ENCODE measurements at places on chromosomes 1 and 21. TPM values are rescaled to one million over a fixed set of nuclear protein-coding genes. Genes with fewer than 3 reads are reported as not detected.

GRCh38 chr1:10209590-10209904 lies 823 bp upstream of the KIF1B start:
- no peak for DNase-seq

DNA sequence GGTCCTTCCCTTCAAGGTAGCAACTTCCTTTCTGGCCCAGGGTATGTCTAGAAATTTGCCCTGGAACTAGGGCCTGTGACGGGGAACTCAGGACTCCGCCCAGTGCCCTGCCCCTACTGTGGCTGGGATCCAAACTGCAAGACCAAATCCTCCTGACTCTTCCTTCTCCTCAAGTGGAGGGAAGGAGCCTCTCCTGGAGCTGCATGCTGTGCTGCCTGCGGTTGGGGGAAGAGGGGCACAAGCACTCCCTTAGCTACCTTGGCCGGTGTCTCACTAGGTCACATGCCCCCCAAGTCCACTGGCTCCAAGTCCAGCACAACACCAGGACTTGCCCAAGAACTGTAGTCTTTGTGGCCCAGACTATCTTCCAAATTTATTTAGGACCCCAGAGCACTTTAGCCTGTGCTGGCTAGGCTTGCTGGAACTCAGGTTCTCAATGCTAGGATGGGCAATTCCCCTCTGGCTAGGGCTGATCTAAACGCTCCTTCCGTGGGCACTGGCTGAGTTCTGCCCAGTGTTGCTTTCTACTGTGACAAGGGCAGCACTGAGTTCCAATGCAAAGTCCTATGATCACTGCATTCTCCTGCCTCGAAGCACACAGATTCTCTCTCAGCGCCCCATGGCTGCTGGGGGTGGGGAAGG lies 12.2 kb downstream of the ADSS2 start:
- DNase-seq, result no peak

DNA sequence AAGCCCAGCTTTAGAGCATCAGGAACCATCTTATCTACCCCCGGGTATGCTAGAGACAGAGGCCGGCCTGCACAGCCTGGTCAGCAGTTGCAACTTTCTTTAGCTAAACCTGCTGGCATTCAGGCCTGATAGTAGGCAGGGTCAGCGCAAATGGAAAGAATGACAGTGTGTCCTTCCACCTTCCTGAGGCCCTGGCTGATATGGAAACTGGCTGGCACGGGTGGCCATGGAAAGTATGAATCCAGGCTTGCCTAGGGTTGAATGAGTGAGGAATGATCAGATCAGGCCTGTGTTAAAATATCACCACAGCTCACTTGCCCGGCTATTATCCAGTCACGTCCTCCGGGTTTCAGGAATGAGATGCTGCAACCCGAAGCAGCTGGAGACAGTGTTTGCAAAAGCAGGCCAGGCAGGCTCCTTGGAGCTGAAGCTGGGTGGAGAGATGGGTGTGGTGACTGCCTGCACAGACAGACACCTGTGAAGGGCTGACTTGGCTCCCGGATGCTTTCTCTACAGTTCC lies 34.7 kb downstream of the RCAN1 start:
- no peak for DNase-seq

GRCh38 chr1:219264561-219264960 lies 90.9 kb downstream of the LYPLAL1 start:
- DNase-seq, result no peak

DNA sequence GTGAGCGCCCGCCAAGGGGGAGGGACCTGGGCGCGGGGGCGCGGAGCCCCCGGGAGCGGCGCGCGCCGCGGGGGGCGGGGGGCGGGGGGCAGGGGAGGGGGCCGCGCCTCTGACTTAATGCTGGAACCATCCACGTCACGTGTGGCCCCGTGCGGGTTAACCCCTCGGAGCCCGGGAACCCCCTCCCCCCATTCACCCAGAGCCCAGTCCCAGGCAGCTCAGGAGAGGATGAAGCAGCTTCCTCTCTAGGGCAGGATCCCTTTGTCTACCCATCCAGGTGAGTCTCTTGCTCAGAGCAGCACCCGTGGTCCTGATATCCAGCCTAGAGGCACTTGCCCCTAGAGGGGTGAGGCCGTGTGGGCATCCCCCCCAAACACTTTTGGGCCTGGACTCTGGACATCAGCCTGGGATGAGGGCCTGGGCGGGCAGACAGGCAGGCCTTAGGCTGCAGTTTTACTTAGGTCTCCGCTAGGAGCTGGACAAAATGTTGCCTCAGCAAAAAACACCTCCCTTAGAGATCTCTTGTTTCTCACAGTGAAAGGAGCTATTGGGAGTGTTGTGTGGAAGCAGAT lies at the start of gene ALX3:
TSS of gene ALX3 (minus strand) at position 2 of the 572 bp plus-strand sequence. CDS start 60 bp downstream, outside the sequence.
- DNase-seq, result no peak

- DNase-seq, result no peak
Observed at GRCh38 chr1:211928290-211928801, 97.8 kb upstream of the LPGAT1 start.

GRCh38 chr1:58123051-58123450 lies 423.5 kb downstream of the OMA1 start:
- no peak for DNase-seq

DNA sequence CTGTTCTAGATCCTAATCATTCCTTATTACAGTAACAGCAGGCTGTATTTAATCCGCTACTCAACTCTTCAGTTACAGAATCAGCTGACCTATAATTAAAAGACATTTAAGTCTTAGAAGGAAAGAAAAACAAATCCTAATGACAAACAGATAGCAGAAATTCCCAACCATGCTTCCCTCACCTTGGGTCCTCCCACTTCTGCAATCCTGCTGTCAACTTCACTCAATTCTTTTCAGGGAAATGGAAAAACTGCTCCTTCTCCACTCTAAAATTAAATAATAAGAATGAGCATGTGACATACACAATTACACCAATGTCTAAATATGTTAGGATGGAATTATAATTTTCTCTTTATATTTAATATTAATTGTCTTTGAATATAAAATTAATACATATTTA lies 182.6 kb upstream of the LYPLAL1 start:
- no peak for DNase-seq

- DNase-seq, result no peak
Observed at GRCh38 chr21:21631961-21632360, 633.8 kb downstream of the NCAM2 start.

- DNase-seq, result no peak
Observed at GRCh38 chr1:63835128-63835527, 61.3 kb downstream of the ROR1 start.

DNA sequence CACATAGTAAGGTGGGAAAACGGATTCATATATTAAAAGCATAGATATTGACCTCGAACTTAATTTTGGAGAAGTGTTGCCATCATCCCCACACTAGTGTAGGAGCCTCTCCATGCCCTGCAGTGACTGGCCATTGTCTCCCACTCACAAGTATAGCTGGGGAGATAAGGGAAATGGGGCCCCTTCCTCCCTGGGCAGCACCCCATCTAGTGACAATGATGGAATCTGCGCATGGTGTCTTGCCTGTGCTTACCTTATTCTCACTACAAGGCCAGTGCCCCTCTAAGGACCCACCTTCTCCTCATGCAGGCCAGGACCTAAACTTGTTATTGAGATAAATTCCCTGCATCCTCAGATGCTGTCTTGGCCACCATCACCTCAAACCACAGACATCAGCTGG lies 374.9 kb downstream of the NTNG1 start:
- no peak for DNase-seq

- no peak for DNase-seq
Observed at GRCh38 chr1:180169640-180170195, 15.0 kb downstream of the QSOX1 start.

- peak; percentile 66 for DNase-seq
Observed at GRCh38 chr1:32900956-32901822, at the start of gene TMEM54. Gene TMEM54 (minus strand): TSS chr1:32901389. CDS start chr1:32901238, 151 bp downstream.

- DNase-seq, result no peak
Observed at GRCh38 chr1:86436041-86436440, 12.1 kb downstream of the CLCA2 start.

DNA sequence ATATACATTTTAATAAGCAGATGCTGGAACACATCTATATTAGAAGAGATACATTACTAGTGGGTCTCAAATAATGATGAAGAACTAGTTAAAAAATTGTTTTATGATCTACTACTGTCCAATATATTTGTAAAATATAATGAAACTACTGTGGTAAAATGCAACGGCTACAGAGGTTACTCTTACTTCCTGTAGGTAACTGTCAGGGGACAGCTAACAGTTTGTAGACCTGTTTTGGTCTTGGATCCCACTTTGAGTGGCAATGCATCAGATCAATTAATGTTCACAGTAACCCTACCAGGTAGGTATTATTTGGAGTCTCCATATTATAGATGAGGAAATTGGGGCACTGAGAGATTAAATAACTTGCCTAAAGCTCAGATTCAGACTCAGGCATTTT lies 26.7 kb upstream of the MYSM1 start:
- peak; percentile 55 for DNase-seq

DNA sequence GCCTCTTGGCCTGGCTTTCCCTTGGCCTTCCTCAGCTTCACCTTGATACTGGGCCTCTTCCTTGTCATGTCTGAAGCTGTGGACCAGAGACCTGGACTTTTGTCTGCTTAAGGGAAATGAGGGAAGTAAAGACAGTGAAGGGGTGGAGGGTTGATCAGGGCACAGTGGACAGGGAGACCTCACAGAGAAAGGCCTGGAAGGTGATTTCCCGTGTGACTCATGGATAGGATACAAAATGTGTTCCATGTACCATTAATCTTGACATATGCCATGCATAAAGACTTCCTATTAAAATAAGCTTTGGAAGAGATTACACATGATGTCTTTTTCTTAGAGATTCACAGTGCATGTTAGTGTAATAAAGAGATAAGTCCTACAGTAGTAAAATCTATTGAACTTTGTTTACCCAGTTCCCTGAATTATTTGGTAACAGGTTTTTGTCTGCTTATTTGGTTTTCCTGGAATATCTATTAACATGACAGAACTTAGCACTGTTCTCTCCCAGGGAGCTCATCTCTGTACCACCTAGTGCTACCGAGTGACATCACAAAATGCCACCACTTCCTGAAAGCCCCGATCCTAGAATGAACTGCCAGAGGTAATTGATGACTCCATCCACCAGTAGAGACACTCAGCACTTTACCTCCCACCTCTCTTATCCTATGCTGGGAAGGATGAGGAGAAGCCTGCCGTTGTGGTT lies 22.2 kb downstream of the UBE2T start:
- no peak for DNase-seq

- peak; percentile 95 for DNase-seq
Observed at GRCh38 chr21:41361786-41362604, at the start of gene MX2. Gene MX2 (plus strand): TSS chr21:41362027. CDS start chr21:41376907, 14,880 bp downstream.

GRCh38 chr1:27979151-27979858 lies 19.5 kb downstream of the XKR8 start:
- DNase-seq, result peak; percentile 72

DNA sequence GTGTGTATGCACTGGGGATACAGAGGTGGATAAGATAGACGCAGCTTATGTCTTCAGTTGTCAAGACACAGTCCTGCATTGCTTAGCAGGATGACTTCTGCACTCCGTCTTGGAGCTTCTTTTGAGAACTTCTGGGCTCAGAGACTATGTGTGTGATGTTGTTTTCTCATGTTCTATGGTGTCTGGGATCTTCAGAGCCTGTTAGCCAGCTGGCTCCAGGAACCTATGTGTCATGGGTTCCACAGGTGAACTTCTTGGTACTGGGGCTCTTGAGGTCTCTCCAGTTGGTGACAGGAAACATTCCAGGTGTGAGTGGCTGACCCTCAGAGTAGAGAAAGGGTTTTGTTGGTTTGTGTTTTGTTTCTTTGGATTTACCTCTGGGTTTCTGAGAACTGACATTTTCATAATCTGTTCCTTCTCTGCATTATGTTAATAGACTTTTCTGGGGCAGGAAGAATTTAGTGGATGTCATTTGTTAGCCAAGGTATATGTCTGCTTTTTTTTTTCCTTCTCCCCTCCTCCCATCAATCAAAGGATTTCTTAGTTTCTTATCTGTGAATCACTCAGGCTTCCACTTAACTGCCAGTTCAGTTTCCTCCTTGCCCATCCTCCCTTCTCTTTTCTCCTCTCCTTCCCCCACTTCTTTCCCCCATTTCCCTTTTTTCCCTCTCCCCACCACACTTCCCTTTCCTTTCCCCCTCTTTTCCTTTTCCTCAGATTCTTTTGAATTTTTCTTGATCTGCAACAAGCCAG lies 18.1 kb downstream of the FGGY start:
- DNase-seq, result peak; percentile 53

- DNase-seq, result peak; percentile 72
Observed at GRCh38 chr21:45479691-45480675, 62.3 kb downstream of the SLC19A1 start.

GRCh38 chr1:9399510-9400424 lies 107.1 kb downstream of the SPSB1 start:
- no peak for DNase-seq

DNA sequence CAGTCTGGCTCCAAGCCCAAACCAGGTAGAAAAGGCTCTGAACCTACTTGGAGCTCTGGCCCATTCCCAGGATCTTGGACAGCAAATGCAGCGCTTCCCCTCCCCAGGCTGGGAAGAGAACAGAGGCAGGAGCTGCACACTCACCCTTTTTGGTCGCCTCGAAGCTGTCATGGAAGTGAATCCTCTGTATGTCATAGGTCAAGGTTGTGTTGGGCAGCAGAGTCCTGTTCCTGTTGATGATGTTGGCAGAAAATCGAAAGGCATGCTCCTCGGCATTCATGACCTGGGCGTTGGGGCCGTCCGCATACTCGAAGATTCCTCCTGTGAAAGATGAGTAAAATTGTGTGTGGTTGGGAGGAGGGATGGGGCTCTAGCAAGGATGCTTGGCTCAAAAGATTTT lies 143.5 kb downstream of the GRIK3 start:
- DNase-seq, result no peak

DNA sequence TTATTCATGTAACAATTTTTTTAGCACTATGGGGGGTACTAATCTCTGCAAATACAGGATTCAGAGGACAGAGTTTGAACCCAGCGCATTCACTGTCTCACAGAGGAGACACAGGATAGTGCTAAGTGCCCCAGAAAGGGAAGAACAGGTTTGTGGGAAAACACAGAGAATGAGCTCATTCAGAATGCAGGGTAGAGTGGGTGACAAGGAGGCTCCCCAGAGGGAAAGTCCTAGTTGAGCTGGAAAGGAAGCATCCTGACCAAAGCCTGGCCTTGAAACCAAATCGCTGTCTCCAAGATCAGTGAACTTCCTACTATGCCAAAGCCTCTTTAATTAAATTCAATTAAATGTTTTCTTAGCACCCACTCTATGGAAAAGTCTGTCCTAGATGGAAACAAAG lies 19.0 kb upstream of the RGS2 start:
- no peak for DNase-seq

- DNase-seq, result no peak
Observed at GRCh38 chr1:203598752-203599151, 27.9 kb upstream of the ATP2B4 start.

SLC6A17 gene
- total RNA-seq, result not detected

TEDDM1 gene
- not detected for total RNA-seq

TMEM54 gene
- 1.4 TPM for total RNA-seq

NBPF6 gene
- 0.40 TPM for total RNA-seq

PTPN7 gene
- total RNA-seq, result 475 TPM

PKP1 gene
- not detected for total RNA-seq

BMP8A gene
- not detected for total RNA-seq

MCOLN3 gene
- 0.66 TPM for total RNA-seq

SLC2A5 gene
- total RNA-seq, result not detected

KCNA2 gene
- 0.58 TPM for total RNA-seq

ACTL8 gene
- total RNA-seq, result not detected

PGLYRP4 gene
- total RNA-seq, result not detected

L1TD1 gene
- total RNA-seq, result not detected

Measured in activated CD4-positive, alpha-beta T cell treated with anti-CD3 and anti-CD28 coated beads, Interleukin-2, amount 10 ng/mL, durations not matched to agents 24 days and 14 days (primary cell).